Sigmoid colon (tissue), 7 donors: ENCODE measurements at places on chromosomes 1 and 21. TPM values are rescaled to one million over a fixed set of nuclear protein-coding genes. Genes with fewer than 3 reads are reported as not detected.

DNA sequence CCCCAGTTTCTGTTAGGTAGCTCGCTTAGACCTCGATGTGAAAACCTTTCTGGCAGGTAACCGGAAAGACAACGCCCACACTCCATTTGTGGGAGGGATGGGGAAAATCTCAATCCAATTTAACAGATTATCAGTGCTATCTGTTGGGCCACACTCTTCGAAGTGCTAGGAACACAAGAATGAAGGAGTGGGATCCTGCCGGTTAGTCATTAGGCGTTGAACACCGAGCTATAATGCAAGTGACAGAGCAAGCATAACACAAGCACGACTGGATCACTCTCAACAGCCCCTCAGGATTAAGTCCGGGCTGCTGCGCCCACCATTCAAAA lies 531 bp downstream of the SNIP1 start:
- DNase-seq: no peak

GRCh38 chr1:247415423-247416361 lies at the start of gene NLRP3:
Gene NLRP3, plus strand, starts transcription at chr1:247416173. Its CDS starts 2,628 bp downstream, at chr1:247418801.
- peak; percentile 68 for DNase-seq

DNA sequence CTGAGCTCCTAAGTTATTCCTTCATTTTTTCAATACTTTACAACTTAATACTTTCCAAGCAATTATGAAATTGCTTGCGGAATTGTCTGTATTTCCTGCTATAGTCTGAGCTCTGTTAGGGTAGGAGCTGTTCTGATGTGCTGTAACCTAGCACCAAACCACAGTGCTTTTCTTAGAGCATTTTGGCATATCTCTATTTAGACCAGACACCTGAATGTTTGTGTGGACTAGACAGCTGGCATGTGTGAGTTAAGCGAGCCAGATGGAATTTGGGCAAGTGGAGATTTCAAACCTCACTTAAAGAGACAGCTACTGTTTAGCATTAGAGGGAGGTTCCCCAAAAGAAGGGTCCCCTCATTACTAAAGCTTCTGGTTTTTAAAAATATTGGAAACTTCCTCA lies 106.1 kb downstream of the RWDD3 start:
- DNase-seq: no peak

DNA sequence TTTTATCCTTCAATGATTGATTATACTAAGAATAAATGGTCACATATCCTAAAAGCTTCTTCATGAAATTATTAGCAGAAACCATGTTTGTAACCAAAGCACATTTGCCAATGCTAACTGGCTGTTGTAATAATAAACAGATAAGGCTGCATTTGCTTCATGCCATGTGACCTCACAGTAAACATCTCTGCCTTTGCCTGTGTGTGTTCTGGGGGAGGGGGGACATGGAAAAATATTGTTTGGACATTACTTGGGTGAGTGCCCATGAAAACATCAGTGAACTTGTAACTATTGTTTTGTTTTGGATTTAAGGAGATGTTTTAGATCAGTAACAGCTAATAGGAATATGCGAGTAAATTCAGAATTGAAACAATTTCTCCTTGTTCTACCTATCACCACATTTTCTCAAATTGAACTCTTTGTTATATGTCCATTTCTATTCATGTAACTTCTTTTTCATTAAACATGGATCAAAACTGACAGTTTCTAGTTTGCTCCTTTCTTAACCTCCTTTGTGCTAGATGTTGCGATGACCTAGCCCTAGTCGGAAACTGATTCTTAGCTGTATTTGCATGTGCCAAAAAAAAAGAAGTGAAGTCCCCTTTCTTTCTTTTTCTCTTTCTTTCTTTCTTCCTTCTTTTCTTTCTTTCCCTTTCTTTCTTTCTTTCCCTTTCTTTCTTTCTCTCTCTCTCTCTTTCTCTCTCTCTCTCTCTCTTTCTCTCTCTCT lies 45.1 kb downstream of the MAP3K7CL start:
- no peak for DNase-seq

GRCh38 chr1:18630511-18631495 lies at the start of gene PAX7:
Gene PAX7, plus strand, starts transcription at chr1:18630846. Its CDS starts 758 bp downstream, at chr1:18631604.
- no peak for DNase-seq

DNA sequence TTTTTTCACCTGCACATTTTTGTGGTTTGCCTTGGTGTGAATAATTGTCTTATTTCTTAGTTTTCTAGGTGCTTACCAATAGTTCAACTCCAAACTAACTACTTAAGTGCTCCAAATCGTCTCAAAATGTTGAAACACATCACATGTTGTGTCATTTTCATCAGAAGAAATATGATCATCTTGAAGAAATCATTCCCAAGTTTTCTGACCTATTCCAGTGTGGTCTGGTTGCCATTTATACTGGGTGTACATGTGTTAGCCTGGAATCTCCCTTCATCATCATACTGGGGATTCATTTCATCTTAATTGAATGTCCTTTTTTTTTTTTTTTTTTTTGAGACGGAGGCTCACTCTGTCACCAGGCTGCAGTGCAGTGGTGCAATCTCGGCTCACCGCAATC lies 67.0 kb downstream of the EIF2B3 start:
- DNase-seq: no peak

DNA sequence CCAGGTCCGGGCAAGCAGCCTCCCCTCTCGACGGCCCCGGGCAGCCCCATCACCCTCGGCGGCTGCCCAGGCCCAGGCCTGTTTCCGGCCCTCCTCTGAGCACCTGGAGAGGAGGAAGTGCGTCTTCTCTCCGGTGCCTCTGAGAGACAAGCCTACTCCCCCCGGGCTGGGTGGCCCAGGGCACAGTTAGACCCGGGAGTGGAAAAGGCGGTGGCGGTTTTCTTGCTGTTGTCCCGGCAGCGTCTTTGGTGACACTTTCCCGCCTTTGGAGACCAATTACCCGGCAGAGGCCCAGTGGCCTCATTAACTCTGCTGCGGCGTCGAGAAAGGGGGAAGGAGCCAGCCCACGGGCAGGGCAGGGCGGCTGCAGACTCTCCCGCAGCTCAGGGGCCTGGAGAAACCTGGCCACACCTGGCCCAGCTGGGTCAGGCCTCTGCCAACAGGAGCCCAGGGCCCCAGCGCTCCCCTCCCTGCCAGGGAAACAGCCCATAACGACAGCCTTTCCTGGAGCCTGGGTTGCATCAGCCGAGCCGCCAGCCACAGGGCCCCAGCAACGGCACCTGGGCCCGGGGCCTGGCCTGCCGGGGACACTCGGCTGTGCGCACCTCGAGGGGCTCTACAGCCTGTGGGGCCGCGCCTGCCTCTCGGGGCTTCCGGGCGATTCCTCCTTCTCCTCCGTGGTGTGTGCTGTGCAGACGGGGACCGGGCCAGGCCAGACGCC lies 28.4 kb upstream of the C1orf159 start:
- DNase-seq: no peak

DNA sequence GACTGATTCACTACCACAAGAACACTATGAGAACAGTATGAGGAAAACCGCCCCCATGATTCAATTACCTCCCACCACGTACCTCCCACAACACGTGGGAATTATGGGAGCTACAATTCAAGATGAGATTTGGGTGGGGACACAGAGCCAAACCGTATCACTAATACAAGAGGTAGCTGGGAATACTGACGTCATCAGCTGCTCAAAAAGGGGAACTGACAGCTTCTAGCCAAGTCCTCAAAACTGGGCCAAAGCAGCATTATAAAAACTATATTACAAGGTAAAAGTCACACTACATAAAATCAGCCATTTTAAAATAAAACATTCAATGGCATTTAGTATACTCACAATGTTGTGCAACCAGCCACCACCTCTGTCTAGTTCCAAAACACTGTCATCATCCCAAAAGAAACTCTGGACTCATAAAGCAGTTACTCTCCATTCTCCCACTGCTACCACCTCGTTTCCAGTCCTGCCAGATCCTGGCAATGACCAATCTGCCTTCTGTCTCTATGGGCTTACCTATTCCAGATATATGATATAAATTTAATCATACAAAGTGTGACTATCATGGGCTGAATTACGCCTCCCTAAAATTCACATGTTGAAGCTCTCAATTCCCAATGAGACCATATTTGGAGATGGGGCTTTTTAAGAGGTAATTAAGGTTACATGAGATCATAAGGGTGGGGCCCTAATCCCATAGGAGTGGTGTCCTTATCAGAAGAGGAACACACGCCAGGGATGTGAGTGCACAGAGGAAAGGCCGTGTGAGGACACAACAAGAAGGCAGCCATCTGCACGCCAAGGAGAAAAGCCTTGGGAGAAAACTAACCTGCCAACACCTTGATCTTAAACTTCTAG lies 192.1 kb downstream of the SETD4 start:
- no peak for DNase-seq

DNA sequence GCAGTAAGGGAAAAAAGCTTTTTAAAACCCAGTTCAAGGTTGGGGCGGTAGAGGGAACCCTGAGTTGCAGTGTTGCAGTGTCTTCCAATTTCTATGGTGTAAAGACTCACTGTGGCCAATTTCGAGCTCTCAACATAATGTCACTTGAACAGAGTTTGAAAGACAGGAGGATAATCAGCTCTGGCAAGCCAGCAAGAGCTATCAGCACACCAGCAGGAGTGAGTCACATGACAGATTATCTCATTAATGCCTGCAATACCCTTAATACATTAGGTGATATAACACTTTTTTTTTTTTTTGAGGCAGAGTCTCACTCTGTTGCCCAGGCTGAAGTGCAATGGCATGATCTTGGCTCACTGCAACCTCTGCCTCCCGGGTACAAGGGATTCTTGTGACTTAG lies 22.8 kb downstream of the SLC9C2 start:
- no peak for DNase-seq

DNA sequence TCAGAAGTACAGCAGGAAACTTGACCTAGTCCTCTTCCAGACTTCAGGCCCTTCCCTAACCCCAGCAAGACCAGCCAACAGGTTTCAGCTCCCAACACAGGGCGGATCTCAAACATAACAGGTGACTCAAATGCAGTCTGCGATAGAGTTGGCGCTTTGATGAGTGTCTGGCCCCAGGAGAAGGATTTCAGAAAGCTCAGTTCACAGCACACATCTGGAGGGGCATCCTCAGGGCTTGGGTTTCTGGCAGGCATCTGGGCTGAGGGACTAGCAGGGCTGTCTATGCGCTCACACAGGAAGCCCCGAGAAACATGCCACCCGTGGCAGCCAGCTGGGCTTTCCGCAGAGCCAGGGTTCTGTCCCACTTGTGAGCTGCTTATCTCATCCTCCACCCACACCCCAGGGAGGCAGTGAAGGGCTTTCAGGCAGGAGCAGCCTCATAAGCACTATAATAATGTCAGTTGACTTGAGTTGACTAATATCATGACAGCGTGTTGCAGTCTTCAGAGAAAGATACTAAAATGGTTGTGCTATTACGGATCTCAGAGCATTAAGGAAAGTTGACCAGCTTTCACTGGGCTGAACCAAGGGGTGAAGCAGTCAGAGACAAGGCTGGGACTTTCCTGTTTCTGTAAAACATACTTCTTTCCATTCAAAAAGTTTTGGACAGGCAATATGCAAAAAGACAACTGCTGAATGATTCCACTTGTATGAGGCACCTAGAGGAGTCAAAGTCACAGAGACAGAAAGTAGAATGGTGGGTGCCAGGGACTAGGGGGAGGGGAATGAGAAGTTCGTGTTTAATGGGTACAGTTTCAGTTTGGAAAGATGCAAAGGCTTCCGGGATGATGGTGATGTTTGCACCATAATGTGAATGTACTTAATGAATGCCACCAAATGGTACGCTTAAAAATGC lies 233.0 kb upstream of the IRF2BP2 start:
- DNase-seq: no peak

DNA sequence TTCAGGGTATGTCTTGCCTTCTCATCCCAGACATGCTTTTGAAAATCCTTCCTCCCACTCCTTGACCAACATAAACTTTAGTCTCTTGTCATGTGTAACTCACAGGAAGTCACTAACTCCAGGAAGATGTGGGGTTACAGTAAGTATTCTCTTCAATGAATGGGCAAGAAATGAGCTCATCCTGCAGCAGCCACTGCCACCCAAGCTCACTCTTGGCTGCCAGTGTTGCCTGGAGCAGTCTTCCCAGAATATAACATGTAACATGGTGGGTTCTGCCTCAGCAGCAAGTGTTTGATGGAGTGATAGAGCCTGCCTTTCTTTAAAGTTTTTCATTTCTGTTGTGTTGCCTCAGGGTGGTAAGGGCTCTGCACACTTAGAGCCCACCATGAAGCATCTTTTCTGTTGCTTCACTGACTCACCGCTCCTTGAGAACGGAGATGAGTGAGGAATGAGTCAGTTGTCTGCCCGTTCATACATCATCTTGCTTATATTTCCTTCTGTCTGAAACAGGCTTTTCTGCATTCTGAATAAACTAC lies 187.0 kb downstream of the TPR start:
- no peak for DNase-seq

- no peak for DNase-seq
These were observed 8.9 kb upstream of the CD46 start for GRCh38 chr1:207742850-207743555.

DNA sequence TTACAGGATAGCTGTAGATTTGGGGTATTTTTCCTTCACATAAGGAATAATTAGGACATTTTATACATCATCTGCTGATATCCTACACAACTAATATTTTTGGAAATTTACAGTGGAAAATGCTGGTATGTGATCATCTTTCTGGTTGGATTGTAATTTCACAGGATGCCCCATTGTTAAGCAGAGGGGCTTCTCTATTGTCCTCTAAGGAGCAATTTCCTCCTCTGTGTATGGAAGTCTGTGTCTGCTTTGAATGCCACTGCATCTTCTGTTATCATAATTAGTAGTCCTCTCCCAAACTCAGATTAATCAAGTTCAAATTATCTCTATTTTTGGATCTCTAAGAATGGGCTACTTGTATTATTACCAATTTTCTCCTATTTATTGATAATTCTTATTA lies 988.1 kb upstream of the B3GALT2 start:
- DNase-seq: no peak

DNA sequence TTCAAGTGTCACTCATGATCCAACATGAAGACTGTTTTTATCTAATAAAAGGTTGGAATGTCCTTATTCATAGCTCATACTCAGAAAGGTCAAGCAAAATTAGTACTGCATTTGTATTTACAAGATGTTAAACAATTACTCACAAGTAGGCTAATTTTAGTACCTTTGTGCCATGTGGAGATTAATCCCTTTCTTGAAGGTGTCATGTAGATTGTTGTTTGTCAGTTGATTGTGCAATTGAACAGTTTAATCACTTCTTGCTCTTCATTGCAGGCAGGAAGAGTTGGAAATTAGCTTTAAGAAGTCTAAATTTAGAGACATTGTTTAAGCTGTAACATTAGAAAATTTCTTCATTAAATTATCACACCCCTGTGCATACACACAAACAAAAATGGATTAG lies 847.1 kb downstream of the KCNT2 start:
- DNase-seq: no peak

- DNase-seq: no peak
These were observed 47.7 kb downstream of the CDC42BPA start for GRCh38 chr1:227270554-227270953.

The ARPC5 gene
- 175 TPM for polyA plus RNA-seq

The ACKR1 gene
- polyA plus RNA-seq: 3.2 TPM

The FMO1 gene
- not detected for polyA plus RNA-seq

The CTSE gene
- 8.6 TPM for polyA plus RNA-seq

The VASH2 gene
- polyA plus RNA-seq: 0.23 TPM

The ARHGAP29 gene
- polyA plus RNA-seq: 3.6 TPM

The UTS2 gene
- 7.2 TPM for polyA plus RNA-seq
